ENCODE measurements at places on chromosomes 2 and 18.

DNA sequence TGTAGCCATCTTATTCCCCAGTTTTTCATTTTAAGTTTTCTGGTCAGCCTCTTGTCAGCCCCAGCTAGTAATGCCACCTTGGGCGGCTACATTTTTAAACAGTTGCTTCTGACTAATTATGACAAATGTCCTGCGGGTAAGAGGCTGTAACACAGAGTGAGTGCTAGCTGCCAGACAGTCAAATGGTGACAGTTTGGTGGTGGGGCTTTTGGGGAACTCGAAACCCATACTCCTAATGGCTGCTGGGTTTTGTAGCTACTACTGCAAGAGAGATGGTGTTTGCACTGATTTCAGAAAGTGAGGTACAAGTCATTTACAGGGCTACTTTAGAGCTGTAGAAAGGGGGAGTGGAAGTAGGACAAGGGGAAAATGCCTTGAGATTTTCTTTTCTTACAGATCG, 48.2 kb downstream of the ZCCHC2 start:
- no peak for DNase-seq

GRCh38 chr2:68100189-68100588, 37.4 kb upstream of the C1D start:
- DNase-seq: peak; percentile 51

- peak; percentile 72 for DNase-seq
These were observed 49.2 kb upstream of the NXPH2 start for GRCh38 chr2:138829326-138829919.

DNA sequence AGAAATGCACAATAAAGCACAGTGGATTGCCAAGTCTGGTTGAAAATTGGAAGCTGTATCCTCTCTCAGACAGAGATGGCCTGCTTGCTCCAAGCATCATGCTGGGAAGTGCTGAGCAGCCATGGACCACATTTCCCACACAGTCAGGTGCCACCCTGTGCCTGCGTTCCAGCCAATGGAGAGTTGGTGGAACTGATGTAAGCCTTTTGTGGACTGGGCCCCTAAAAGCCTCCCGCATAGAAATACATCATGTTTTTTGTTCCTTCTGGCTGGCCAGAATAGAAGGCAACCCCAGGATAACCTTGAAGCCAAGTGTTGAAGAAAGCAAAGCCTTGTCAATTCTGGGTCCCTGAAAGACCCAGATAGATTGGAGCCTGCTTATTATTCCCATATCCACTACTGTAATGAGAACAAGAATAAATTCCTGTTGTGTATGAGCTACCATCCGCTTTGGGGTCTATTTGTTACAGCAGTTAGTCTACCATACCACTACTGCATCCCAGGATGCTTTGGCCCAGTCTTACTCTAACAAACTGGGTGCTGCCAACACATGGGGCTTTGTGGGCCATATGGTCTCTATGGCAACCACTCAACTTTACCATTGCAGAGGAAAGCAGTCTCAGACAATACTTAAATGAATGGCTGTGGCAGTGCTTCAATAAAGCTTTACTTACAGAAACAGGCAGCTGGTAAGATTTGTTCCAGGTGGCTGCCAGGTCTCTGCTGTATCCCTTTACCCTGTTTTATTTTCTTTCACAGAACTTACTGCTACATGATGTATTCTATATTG, 65.4 kb downstream of the POLE4 start:
- DNase-seq: no peak

DNA sequence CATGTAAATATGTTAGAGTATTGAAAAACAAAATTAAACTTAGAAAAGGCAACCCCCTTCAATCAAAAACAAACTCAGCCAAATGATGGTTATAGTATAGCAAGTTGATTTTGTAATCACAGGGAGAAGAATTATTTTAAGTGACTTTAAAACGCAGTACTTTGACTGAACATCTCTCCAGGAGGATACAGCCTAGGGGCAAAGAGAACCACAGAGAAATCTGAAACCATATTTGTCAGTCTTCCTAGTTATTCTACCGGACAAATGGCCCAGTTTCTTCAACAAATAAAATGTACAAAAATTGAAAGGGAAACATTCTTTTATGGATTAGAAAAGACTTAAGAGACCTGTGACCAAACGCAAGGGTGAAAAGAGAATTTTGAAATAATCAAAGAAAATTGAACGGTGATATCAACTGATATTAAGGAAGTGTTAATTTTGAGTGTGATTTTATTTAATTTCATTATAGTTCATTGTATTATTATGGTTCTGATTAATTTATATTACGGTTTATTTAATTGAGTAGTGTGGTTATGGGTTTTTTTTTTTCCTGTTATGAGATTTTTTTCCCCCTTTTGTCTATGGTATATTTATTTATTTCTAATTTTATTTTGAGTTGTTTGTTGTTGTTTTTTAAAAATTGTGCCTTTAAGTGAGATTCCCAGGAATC, 75.3 kb downstream of the HNRNPLL start:
- no peak for DNase-seq

GRCh38 chr2:101596333-101596732, 101.2 kb upstream of the MAP4K4 start:
- no peak for DNase-seq

GRCh38 chr2:213995400-213996105, 415.3 kb upstream of the VWC2L start:
- no peak for DNase-seq

DNA sequence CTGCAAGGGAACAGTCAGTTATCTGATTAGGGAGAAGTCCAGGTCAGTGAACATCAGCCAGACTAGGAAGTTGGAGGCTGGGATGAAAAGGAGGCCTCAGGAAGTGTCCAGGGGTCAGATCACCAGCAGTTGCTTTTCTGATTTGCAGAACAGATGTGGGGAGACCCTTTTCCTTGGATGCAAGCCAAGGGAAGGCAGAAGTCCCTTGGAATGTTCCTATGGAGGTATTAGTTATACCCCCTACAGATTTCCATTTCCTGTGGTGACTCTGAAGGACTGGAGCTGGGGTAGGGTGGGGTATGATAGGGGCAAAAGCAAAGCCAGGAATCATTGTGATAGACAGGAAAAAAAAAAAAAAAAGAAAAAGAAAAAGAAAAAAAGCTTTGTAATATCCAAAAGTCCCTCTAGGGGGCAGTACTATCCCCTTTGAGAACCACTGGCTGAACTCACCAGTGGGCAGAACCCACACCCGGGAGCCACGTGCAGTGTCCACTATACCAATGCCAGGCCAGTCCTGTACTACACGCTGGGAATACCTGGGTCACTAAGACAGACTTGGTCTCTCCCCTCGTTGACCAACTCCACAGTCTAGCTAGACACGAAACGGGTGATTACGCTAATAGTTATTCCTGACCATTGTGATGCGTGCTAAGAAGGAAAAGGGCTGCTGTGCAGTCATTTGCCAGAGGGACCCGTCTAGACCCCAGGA, 7.4 kb downstream of the DYSF start:
- peak; percentile 40 for DNase-seq

DNA sequence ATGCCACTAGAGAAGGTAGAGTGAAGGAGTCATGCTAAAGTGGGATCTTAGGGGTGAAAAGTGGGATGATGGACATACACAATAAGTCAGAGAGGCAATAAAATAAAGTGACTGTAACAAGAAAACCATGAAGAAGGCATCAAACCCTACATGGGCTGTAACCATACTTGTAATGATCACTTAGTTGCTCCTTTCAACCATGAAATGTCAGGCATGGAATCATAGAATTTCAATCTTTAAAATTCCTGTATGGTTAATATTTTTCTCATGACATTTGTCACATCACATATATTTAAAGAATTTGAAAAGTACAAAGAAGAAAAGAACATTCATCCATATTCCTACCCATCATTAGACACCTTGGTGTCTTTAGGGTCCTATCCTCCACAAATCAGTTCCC, 20.9 kb upstream of the SETBP1 start:
- DNase-seq: no peak

GRCh38 chr2:88709181-88709631, 17.7 kb downstream of the RPIA start:
- DNase-seq: no peak

DNA sequence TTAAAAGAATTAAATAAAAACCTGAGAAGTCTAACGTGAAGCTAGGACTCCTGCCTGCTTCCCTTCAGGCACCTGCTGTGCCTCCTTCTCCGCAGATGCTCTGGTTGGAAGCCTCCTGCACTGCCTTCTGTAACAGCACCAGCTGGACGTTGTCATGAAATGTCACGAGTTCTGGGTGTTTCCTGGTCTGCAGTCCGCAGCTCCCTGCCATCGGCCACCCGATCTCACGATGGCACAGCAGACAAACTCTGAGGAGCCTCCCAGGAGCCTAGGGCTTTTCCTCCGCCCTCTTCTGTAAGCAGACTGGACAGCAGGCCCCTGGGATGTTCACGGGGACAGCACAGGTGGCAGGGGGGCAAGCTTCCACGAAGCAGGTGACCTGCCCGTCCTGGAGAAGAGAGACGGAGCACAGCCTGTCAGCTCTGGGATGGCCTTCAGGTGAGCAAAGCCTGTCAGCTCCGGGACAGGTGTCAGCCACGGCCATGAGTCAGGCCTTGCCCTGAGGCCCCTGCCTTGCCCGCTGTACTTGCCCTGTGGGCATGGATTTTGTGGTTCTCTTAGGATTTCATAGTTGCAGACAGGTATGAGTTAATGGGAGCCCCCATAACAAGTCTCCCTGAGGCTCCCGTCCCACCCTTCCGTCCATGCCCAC, 110.3 kb downstream of the PXDN start:
- no peak for DNase-seq

GRCh38 chr2:113089916-113090315, 22.1 kb downstream of the IL1F10 start:
- no peak for DNase-seq

DNA sequence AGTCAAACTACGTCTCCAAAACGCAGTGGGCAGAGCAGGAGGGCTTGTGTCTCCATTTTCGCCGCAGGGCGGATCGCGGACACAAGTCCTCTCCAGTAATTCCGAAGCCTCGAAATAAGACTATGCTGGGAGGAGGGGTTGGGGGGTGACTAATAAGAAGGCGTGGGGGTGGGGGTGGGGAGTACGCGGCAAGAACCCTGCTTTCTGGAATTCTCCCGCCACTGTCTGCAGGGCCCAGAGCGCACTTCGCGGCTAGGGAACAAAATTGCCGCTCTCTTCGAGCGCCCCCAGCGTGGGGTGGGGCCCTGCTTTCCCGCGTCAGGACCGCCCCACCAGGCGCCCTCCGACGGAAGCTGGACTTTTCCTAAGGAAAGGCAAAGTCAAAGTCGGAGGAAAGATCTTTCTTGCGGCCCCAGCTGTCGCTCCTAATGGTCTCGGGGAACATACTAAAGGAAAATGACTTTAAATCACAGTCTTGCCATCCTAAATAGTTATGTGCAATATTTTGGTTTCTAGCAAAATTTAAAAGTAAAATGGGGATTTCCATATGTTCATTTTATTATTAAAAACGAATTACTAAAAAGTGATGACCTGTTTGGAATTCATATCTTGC, 11.9 kb downstream of the NR4A2 start:
- DNase-seq: no peak

GRCh38 chr18:47809420-47809819, 121.0 kb downstream of the SMAD2 start:
- no peak for DNase-seq

DNA sequence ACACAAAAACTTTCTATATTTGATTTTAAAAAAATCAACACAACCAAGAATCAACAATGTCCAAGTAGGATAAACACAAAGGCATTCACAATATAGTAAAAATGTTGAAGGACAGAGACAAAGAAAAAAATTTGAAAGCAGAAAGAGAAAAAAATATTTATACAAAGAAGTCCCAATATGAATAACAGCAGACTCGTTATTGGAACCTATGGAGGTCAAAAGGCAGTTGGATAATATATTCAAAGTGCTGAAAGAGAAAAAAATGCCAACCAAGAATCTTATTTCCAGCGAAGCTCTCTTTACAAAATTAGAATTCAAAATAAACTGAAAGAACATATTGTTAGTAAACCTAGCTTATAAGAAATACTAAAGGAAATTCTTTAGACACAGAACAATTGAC, 859.5 kb downstream of the LRP1B start:
- peak; percentile 26 for DNase-seq

GRCh38 chr2:228417526-228417925, 236.0 kb upstream of the SPHKAP start:
- no peak for DNase-seq

DNA sequence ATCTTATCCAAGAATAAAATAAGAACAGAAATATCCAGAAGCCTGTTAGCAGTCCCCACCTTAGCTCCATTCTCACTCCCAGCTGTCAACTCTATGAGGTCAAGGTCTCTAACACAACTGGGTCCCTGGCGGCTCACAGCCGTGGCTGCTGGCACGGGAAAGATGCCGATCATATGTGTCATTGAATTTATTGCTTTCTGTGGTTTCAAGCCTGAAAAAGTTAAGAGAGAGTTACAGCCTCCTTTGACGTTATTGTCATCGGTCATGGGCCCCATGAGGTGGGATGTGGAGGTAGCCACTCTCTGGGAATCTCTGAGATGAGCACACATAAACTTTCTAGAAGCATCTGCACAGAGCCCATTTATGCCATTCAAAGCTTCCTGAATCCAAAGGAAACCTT, 28.7 kb upstream of the CABLES1 start:
- peak; percentile 30 for DNase-seq

DNA sequence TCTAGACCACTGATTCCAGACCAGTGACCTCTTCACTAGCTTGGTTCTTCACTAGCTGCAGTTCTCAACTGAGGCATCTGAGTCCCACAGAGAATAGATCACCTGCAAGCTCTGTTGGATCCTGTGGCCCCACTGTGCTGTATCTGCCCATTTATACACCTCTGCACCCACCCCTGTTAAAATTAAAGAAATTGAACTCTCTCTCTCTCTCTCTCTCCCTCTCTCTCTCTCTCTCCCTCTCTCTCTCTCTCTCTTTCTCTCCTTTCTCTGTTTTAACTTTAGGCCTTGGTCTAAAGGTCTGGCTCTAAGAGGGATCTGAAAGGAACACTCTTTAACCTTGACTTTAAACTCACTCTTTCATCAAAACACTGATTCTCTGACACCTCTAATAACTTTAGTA, 150.5 kb downstream of the ZEB2 start:
- no peak for DNase-seq

GRCh38 chr2:197869501-197870111, 65.2 kb downstream of the PLCL1 start:
- DNase-seq: peak; percentile 68

DNA sequence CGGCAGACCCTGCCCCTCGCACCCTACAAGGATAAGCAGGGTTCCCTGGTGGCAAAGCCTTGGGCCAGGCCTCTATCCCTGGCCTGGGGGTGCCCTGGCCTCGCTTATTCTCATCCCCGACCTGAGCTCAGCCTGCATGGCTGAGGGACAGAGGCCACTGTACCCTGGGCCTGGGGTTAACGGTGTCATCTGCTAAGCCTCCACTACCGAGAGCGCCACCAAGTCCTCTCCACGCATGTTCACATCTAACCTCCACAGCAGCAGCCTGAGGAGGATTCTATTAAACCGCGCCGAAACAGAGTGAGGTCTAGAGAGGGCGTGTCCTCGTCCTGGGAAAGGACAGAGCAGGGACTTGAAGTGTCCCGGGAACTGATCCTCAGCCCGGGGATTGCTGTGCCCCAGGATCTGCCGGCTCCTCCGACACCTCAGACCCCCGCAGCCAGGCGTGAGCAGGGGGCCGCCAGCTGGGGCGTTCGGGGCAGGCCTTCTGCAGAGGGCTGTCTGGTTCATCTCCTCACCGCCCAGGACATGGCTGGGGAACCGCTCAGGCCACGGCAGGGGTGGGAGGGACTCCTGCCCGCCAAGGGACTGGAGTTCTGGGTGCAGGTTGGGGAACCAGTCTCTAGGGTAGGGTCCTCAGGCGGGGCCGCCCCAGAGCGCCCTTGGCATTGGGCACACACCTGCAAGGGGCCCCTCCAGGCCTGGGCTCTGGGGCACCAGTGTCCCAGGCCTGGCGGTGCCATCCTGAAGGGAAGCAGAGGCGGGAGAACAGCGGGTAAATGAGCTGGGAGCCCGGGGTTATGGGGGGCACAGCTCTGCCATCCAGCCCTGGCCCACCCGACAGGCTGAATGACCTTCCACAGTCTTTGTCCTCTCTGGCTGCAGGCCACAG, 68.0 kb upstream of the SMAD7 start:
- DNase-seq: no peak

Data from OCI-M1 (cell line).